ENCODE measurements at places on chromosomes 3 and 15. TPM values are rescaled to one million over a fixed set of nuclear protein-coding genes. Genes with fewer than 3 reads are reported as not detected.

The CFAP20DC gene
- polyA plus RNA-seq, result not detected

The CIDEC gene
- polyA plus RNA-seq, result 557 TPM

The ITGA11 gene
- 0.99 TPM for polyA plus RNA-seq

The SAMMSON gene
- polyA plus RNA-seq, result not detected

The CORO2B gene
- polyA plus RNA-seq, result 3.0 TPM

The LSAMP gene
- polyA plus RNA-seq, result 2.9 TPM

The SNURF gene
- not detected for polyA plus RNA-seq

The PP2D1 gene
- polyA plus RNA-seq, result 0.37 TPM

The ITPKA gene
- 93.9 TPM for polyA plus RNA-seq

The SERPINI2 gene
- polyA plus RNA-seq, result 11.4 TPM

The GOLGA8M gene
- polyA plus RNA-seq, result 0.93 TPM

The FAM107A gene
- 1.0 TPM for polyA plus RNA-seq

The GOLGA8T gene
- polyA plus RNA-seq, result 0.04 TPM

The RBP2 gene
- polyA plus RNA-seq, result 12,637 TPM

The ANKRD63 gene
- not detected for polyA plus RNA-seq

The SEC22A gene
- 4.6 TPM for polyA plus RNA-seq

The SCAANT1 gene
- polyA plus RNA-seq, result not detected

The CFAP100 gene
- not detected for polyA plus RNA-seq

The RNU5B-1 gene
- not detected for polyA plus RNA-seq

The LTK gene
- polyA plus RNA-seq, result 17.4 TPM

The TNFSF10 gene
- 169 TPM for polyA plus RNA-seq

The MLF1 gene
- polyA plus RNA-seq, result 2.2 TPM

The CHRNA5 gene
- 0.83 TPM for polyA plus RNA-seq

The IL12A gene
- polyA plus RNA-seq, result 2.7 TPM

The GP5 gene
- not detected for polyA plus RNA-seq

The CLDN1 gene
- polyA plus RNA-seq, result 0.45 TPM

The ZPLD1 gene
- not detected for polyA plus RNA-seq

The FAM174B gene
- 14.6 TPM for polyA plus RNA-seq

The TSEN2 gene
- 10.4 TPM for polyA plus RNA-seq

The ATP1B3 gene
- polyA plus RNA-seq, result 207 TPM

The TMEM108 gene
- not detected for polyA plus RNA-seq

The GABRB3 gene
- 0.27 TPM for polyA plus RNA-seq

The LIPC gene
- 2.0 TPM for polyA plus RNA-seq

The ATRIP gene
- polyA plus RNA-seq, result 1.1 TPM

The POPDC2 gene
- 4.7 TPM for polyA plus RNA-seq

The MCF2L2 gene
- not detected for polyA plus RNA-seq

The BFSP2 gene
- polyA plus RNA-seq, result 1.3 TPM

The PLSCR5 gene
- not detected for polyA plus RNA-seq

The DALRD3 gene
- polyA plus RNA-seq, result 22.7 TPM

Data from small intestine (tissue), 16 donors.